ENCODE measurements at places on chromosomes 2 and 18.

- no peak for DNase-seq
Measured at GRCh38 chr2:63049970-63050333, 678 bp upstream of the OTX1 start.

GRCh38 chr2:26461601-26462023 is 16.3 kb downstream of the OTOF start:
- no peak for DNase-seq

DNA sequence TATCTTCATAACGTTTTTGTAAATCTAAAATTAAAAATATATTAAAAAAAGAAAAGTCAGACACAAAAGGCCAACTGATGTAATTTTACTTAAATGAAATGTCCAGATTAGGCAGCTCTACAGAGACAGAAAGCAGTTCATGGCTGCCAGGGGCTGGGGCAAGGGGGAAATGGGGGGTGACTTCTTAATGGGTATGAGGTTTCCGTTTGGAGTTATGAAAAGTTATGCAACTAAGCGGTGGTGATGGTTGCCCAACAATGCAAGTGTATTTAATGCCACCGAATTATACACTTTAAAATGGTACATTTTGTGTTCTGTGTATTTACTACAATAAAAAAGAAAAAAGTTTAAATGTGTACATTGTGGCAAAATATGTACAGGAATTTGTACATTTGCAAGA is 70.2 kb upstream of the TEX51 start:
- no peak for DNase-seq

- no peak for DNase-seq
Measured at GRCh38 chr2:98467082-98467536, 22.5 kb downstream of the INPP4A start.

Measured in SW 1271 (cell line).